GM04504 (cell line): ENCODE measurements at places on chromosomes 16 and 17.

- peak; percentile 86 for DNase-seq
Measured at GRCh38 chr17:73291260-73291801, 20.5 kb downstream of the CDC42EP4 start.

DNA sequence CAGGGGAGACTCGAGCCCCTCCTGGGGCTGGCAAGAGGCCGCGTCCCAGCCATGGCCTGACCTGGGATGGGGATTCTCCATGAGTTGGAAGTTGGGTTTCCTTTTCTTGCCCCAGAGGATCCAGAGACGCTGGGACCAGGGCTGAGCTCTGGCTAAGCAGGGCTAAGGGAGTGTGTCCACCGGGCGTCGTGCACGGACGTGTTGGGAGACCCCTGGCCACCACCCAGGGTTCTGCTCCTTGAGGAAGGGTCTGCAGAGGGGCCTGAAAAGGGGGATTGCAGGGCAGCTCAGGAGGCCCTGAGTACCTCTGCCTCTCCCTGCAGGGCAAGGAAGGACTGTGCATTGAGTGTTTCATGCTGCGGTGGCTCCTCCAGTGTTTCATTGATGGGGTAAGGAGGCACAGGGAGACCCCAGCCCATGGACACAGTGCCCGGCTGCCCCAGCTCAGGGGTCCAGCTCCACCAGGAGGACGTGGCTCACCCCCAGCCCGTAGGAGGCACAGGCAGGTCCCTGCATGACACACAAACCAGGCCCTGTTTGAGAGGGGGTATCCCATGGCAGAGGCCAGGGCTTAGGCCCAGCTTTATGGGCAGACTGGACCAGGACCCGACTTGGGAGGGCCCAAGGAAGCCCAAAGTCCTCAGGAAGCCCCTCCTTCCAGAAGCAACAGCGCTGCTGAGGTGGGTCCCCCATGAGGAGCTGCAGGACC lies 47.5 kb downstream of the USP22 start:
- no peak for DNase-seq

GRCh38 chr17:45096141-45096540 lies 35.0 kb downstream of the NMT1 start:
- DNase-seq: no peak

DNA sequence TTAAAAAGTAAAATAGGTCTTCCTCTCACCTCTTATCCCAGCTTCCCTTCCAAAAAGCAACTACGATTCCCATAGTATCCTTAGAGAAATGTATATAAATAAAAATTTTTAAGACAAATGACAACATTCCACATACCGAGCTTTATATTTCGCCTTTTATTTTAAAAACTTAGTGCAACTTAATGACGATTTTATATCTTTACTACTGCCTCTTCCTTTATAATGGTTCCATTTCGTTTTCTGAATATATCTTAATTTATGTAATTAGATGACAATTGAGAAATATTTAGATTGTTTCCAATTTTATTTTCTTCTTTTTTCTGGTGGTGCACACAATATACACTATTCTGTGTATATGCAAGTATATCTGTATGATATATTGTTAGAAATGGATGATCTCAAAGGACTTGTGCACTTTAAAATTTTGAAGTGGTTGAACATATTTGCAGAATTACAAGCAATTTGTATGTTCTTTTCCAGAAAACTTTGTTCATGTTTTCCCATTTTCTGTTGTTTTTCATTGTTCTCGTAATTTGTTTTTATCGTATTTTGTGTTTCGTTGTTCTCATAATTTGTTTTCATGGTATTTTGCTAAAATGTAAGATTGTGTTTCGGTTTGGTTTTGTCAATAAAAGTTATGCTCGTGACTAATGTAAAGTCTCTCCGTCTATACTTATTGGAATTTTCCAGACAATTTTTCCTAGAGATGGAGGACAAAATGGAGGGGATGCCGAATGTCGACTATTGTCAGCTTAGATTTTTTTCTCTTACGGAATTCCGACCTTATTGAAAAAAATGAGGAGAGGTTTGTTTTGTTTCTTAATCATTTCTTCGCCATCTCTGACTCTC lies 20.4 kb upstream of the HOXB13 start:
- DNase-seq: no peak

DNA sequence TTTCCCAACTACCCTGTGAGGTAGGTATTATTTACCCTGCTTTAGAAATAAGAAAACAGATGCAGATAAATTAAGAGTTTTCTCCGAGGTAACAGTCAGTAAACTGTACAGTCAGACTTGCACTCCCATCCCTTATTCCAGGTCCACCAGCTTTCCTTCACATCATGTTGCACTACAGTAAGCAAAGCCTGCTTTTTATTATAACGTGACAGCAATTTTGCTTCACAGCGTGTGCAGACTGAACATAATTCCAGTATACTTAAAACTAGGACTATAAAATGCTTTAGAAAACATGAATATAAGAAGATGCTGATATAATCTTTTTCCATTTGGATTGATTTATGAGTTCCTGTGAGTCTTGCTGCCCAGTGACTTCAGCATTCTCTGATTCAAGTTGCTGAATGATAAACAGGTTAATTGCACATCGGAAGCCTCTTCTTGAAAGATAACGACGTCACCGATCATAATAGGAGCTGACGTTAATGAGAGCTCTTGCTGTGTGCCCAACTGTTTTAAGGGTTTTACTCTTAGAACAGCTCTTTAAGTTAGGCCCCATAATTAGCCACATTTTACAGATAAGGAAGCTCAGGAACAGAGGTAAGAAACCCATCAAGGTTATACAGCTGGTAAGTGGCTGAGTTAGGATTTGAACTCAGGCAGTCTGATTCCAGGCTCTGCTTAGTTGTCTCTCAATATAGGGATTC lies 1.4 kb downstream of the LIG3 start:
- peak; percentile 27 for DNase-seq

DNA sequence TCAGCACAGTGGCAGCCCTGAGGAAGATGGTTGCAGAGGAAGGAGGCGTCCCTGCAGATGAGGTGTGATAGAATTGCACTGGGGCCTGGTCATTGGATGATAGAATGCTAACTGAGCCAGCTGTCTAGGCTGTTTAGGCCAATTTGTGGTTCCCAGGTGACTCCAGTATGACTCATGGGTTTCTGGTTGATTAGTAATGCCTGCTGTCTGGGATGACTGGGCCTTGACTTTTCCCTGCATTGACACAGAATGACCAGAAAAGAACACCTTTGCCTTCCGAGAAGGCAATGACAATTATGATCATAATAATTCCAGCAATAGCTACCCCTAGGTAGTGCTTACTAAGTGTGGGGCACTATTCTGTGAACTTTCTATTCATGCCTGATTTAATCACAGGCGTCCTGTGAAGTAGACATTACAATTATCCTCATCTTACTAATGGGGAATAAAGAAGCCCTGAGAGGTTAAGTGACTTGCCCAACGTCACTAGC lies 31.5 kb downstream of the USP43 start:
- DNase-seq: peak; percentile 17

DNA sequence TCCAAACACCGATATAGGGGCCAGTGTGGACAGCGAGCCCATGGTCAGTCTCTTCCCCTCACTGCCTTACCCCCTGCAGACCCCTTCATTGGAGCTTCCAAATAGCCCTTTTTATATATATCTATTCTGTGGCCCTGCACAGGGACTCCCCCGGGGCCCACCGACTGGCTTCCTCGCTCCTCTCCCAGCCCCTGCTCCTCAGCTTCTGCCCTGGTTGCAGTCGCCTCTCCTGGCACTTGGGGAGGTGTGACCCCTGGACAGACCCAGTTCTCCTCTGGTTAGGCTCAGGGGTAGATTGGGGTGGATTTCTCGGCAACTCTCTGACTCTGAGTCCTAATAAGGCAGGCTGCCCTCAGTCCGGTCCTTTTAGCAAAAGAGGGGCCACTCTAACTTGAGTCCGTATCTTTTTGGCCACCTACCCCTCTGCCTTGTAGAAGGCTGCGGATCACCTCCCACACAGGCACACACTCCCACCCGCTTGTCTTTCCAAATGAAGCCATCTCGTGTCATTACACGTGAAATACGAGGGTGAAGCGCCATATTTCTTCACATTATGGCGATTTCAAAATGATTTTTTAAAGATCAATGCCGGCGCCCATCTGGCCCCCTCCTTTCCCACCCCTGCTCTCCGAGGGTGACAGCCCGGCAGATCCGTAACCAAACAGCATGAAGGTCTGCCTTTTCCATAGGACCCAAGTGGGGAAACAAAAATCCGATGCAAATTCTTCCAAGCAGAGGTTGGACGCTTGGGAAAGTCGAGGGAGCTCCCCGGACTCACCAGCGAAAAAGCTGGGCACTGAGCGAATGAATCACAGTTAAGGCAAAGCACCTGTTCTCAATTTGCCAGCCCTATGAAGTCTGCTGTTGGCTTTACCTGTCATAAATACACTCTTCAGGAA lies 1.7 kb upstream of the HOXB9 start:
- no peak for DNase-seq

- no peak for DNase-seq
Measured at GRCh38 chr17:6376931-6377361, 58.0 kb downstream of the AIPL1 start.

GRCh38 chr17:7552621-7553051 lies 3.8 kb downstream of the TNFSF12 start:
- DNase-seq: no peak

DNA sequence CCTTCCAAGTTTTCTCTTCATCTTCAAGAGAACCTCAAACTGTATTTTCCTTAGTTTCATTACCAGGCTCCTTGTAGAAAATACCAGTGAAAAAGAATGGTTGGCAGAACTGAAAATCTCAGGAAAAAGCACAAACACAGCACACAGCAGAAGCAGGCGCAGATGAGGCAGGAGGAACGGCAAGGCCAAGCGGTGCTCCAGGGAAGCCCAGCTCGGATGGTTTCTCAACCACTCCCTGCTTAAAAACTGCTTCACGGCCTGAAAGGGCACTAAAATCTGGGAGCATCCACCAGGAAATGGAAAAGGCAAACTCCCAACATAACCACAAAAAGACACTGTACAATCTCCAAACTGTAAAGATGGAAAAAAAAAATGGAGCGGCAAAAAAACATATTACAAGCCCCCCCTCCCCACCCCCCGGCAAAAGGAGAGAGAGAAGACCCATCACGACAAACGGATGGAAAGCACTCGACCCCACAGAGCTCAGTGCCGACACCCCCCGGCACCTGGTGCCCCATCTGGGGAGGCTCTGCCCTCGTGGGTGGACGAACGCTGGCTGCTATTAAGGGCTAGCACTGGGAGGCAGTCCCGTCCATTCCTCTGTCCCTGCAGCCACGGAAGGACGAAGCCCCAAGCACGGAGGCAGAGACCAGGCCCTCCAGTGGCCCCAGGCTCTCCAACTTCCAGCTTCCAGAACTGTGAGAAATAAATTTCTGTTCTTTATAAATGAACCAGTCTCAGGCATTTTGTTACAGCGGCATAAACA lies 127.5 kb downstream of the ZNF778 start:
- DNase-seq: no peak

DNA sequence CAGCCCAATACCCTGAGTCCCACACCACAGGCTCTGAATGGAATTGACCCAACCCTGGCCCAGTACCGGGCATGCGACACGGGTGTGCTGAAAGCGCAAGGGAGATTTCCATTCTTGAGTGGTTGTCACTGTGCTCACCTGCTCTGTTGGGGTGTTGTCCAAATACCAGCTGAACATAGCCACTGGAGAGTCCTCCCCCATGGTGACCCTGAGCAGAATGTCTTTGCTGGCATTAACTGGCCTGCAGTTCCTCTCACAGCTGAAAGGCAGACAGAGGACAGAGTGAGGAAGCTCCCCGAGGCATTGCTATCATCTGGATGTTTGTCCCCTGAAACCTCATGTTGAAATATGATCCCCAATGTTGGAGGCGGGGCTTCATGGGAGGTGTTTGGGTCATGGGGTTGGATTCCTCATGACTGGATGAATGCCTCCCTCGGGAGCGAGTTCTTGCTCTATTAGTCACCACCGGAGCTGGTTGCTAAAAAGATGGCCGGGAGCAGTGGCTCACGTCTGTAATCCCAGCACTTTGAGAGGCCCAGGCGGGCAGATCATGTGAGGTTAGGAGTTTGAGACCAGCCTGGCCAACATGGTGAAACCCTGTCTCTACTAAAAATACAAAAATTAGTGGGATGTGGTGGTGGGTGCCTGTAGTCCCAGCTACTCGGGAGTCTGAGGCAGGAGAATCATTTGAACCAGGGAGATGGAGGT lies 57.3 kb upstream of the BCO1 start:
- DNase-seq: peak; percentile 97

GRCh38 chr16:78094998-78095397 lies 4.5 kb upstream of the WWOX start:
- no peak for DNase-seq

DNA sequence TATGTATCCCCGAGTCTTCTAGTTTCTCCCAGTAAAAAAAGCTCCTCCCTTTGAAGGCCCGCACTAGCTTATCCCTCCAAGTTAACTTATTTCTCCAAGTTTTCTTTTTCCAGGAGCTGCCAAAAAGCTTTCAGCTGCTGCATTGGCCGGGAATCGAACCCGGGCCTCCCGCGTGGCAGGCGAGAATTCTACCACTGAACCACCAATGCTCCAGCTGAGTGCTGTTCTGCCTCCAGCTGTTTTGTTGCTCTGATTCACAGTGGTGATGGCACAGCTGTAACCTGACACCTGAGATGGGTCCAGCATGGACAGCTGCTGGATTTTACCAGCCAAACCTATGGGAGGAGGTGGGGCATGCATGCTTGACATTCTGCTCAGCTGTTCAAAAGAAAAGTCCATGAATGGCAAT lies 22.1 kb downstream of the VAC14 start:
- DNase-seq: peak; percentile 77

DNA sequence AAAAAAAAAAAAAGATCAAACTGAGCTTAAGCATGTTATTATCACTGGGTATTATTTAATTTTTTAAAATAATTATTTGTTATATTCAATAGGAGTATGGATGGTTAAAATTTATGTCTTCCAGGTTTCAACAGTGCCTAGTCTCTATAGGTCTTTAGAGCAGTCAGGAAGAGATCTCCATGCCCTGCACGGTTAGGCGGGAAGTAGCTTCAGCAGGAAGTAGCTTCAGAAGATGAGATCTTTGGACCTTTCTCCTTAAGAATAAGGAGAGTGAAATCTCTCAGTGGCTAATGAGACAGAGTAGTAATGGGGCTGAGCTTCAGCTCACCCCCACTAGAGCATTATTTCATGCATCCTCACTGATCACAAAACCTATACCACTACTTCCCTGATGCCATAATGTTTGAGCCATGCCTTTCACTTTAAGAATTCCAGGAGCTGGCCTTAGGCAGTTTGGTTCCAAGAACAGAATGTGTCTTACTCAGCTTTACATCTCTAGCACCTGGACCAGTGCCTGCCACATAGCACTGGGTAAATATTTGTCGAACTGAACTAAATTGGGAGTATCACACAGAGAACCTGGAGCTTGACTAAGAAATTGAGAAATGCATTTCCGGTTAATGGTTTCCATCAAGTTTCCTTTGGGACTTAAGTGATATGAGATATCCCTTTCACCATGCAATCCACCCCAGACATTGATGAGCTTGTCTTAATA lies 43.5 kb downstream of the SCPEP1 start:
- DNase-seq: no peak

- DNase-seq: no peak
Measured at GRCh38 chr16:12646098-12646489, 157.6 kb downstream of the CPPED1 start.

DNA sequence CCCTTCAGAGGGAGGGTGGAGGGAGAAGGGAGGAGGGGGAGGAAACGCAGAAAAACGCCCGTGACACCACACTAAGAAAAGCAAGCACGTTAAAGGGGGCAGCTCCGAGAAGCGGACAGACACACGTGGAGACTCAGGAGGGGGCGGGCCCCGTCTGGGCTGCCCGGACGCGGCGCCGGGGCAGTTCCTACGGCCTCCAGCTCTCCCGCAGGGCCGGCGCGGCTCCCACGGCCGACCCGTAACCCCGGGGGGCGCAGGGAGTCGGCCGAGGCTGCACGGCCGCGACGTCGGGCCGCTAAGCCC lies 362 bp downstream of the KLHDC4 start:
- DNase-seq: no peak
